ENCODE measurements at places on chromosomes 11 and 22.

DNA sequence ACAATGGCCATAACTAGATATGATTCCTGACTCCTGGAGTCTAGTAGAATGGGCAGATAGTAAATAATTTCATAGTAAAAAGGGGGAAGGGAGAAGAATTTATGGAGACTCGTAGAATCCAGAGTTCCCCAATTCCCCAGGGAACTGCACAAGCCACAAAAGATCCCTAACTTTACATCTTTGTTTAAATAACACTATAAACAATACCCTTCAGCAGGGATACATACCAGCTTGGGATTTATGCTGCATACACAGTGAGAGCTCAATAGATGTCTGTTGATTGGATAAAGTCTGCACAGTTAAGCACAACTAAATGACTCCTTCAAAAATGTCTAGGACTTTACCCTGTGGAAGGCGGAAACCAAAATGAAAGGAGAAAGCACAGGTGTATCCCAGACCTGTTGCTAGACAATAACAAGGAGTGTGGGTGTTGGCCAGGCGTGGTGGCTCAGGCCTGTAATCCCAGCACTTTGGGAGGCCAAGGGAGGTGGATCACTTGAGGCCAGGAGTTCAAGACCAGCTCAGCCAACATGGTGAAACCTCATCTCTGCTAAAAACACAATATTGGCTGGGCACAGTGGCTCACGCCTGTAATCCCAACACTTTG, 6.8 kb downstream of the SLC35F2 start:
- no peak for DNase-seq

GRCh38 chr11:124761301-124762104, 587 bp downstream of the ESAM start:
- DNase-seq = no peak

GRCh38 chr11:33723238-33723881, 12.9 kb downstream of the CD59 start:
- no peak for DNase-seq

DNA sequence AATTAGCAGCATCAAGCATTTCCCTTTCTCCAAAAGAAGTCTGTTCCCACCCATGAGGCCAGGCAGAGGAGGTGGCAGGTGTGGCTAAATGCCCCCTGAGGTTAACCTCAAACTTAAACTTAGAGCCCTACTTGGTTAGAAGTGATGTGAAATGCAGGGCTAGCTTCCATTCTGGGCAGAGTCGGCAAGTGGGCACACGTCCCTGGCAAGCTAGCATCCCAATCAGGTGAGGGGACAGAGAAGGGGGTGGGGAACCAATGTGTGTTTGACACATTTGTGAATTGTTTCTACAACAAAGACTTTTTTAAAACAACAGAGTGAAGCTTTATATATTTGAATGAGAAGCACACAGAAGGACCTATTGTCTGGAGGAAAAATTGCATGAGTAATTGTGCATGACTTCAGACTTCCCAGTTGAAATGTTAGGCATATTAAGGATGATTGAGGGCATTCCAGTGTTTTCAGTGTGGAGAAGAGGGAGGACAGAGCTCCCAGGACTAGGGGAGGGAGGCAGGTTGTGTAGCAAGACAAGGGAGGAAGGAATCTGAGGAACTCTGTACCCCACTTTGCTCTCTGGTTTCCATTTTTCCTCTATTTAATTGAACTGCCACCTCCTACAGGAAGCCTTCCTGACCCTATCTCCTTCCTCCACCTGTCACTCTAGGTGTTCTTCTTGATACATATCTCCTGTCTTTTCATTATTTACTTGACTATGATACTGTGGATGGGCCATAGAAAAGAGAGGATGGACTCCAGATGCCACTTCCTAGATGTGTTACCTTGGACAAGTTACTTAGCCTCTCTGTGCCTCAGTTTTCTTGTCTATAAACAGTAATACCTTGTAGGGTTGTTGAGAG, 83.3 kb upstream of the PICALM start:
- DNase-seq = no peak

- DNase-seq = no peak
These were observed 13.4 kb downstream of the MICAL2 start for GRCh38 chr11:12123799-12124198.

GRCh38 chr11:64469288-64469687, 110.3 kb downstream of the RPS6KA4 start:
- no peak for DNase-seq

GRCh38 chr11:117919341-117919740, 9.9 kb downstream of the TMPRSS13 start:
- no peak for DNase-seq

DNA sequence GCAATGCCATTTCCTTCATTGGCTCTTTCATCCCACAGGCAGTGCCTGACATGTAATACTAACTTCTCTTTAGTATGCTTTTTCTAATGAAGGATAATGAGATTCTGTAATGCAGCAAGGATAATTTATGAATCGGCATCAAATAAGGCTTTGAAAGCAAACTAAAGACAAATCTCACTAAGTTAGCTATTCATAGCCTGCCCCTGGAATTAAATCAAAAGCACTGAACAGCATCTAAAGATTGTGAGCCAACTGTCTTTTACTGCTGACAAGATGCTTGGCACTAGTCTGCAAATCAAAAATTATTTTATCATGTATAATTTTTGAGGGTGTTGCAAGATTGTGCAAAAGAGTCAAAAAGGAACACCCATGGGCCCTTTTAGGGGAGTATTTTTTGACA, 265.0 kb downstream of the CASP12 start:
- DNase-seq = no peak

- DNase-seq = no peak
These were observed 162.0 kb upstream of the SORL1-AS1 start for GRCh38 chr11:121614636-121615240.

GRCh38 chr22:37331034-37331428, 48.7 kb downstream of the CYTH4 start:
- no peak for DNase-seq

- no peak for DNase-seq
These were observed 14.8 kb upstream of the INCENP start for GRCh38 chr11:62108971-62109404.

DNA sequence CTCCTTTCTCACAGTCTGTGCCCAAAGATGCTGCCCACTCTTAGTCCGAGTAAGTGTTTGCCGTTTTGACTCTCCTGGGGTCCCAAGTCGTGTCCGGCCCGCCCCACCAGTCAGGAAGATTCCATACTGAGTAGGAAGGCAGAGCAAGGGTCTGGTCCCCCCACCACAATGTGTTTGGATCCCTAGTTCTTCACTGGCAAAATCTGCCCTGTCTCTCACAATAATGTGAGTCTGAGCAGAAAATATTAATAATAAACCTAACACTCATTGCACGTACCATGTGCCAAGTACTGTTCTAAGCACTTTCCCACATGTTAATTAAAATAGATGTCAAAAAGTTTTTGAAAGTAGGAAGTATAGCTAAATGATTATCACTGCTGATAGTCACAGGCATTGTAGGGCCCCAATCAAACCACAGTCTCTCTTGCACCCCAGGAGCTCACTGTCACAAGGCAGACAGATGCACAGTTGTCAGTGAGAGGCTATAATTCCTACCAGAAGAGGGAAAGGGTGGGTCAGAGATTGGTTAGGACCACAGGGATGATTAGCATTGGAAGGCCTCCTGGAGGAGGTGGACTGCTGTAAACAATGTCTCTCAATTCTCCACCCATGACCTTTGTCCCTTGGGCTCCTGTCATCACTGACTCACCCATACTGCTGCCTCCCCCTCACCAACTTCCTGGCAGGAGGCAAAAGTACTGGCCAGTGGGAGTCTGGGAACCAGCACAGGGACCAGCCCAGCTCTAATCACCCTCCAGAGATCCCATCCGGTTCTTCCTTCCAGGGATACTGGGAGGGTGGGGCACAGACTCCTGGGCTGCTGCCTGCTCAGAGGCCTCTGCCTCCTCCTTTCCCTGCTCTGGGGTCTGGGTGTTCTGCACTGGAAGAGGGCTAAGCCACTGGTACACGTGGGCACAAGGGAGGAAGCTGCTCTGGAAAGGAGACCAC, 1.0 kb upstream of the POLD4 start:
- no peak for DNase-seq

GRCh38 chr11:65661599-65662246, 993 bp downstream of the RELA start:
- no peak for DNase-seq

DNA sequence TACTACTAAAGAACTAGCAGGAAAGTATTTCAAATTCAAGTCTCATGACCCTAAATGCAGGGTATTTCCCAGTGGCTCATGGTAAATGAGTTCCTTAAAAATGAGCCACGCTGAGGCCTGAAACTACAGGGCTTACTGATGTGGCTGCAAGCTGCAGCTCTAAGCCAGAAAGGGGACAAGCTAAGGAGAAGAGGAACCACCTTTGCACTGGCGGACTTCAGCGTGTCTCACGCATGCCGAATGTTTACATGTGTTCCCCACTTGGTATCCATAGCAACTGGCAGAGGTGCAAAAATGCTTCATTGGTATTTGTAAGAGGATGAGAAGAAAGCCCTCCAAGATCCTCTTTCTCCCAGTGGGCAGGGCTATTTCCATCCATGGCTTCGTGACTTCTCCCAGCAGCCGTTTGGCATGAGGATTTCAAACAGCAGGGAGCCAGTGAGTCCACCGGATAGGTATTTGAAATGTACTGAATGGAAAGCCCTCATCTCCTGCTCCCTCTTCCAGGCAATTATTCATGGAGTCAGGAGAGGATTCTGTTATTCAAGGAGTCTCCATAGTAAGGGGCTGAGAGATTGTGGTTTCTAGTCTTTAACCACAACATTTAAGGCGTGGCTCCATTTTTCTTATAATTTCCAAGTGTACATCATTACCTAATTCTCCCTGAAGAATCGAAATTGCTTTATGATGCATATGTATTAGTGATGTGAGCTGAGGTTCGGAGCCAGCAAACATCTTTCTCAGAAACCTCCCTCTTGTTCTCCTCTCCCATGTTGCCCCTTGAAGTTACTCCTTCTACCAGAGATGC, 55.3 kb upstream of the CD44 start:
- peak; percentile 89 for DNase-seq

DNA sequence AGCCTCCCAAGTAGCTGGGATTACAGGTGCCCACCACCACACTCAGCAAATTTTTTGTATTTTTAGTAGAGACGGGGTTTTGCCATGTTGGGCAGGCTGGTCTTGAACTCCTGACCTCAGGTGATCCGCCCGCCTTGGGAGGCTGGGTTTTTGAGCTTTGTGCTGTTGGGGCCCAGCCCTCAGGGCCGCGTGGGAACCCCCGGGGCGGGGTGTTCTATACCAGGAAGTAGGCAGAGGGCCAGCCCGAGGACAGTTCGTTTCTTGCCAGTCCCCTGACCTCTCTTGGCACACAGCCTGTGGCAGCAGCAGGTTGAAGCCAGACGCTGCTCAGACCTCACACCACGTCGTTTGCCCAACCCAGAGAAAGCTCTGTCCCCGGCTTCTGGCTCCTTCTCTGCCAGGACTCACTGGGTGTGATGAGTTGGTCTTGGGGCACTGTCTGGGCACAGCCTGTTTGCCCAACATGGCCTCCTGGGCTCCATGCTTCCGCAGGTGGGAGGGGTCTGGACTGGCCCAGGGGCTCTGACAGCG, 24.9 kb upstream of the CHKA start:
- peak; percentile 84 for DNase-seq

GRCh38 chr11:35850191-35850590, 93.7 kb upstream of the LDLRAD3 start:
- DNase-seq = no peak

GRCh38 chr11:35292279-35292678, 127.1 kb downstream of the SLC1A2 start:
- DNase-seq = no peak

DNA sequence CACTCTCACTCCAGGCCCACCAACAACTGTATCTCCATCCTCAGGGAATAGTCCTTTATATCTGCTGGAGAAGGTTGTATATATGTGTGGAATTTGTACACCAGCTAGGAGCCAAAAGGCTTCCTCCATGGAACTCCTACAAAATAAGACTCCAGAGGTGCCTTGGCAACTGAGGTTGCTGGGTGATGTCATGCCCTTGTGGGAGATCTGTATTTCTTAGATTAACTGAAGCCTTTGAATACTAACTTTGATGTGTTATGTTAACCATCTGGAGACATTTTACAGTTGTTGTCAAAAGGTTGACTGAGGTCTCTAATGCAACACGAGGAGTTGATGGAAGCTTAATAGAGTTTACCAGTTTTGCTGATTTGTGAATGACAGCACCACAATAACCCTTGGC, 139.5 kb upstream of the TTC12 start:
- no peak for DNase-seq

- DNase-seq = no peak
These were observed 47.3 kb upstream of the SYN3 start for GRCh38 chr22:33105501-33105911.

DNA sequence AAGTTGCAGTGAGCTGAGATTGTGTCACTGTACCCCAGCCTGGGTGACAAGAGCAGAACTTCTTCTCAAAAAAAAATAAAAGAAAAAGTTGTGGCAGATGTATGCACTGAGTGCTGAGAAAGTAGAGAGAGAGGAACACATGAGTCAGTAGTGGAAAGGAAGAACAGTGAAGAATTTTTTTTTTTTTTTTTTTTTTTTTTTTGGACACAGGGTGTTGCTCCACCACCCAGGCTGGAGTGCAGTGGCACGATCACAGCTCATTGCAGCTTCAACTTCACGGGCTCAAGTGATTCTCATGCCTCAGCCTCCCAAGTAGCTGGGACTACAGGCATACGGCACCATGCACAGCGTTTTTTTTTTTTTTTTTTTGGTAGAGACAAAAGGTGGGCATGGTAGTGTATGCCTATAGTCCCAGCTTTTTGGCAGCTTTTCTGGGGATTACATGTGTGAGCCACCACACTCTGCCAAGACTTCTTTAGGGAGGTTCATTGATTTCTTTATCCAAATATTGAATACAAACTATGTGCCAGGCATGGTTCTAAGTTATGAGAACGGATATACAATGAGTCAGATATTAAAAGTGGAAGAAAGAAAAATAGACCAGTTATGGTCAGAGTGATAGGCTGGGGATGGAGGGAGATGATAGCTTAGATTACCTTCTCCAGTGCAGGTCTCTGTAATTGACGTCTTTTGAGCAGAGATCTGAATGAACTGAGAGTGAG, 62.0 kb downstream of the YAP1 start:
- DNase-seq = no peak

- no peak for DNase-seq
These were observed 47.8 kb downstream of the CCDC15 start for GRCh38 chr11:125001849-125002248.

- no peak for DNase-seq
These were observed 8.8 kb downstream of the RIN1 start for GRCh38 chr11:66327171-66328030.

- DNase-seq = no peak
These were observed 702 bp downstream of the BIRC2 start for GRCh38 chr11:102347462-102348370.

GRCh38 chr11:64799623-64800302, 3.3 kb downstream of the MAP4K2 start:
- DNase-seq = no peak

All from AML-193 (cell line).